COLO829 (cell line): ENCODE measurements at places on chromosomes 2 and 18.

GRCh38 chr2:206392118-206392517 lies 51.2 kb upstream of the ADAM23 start:
- peak; percentile 63 for DNase-seq

- no peak for DNase-seq
These were observed 125.8 kb upstream of the ZNF804A start for GRCh38 chr2:184472481-184472880.

GRCh38 chr2:28430788-28431418 lies 38.2 kb downstream of the FOSL2 start:
- no peak for DNase-seq

- DNase-seq = no peak
These were observed 389.1 kb downstream of the LRRTM1 start for GRCh38 chr2:79915455-79915854.

DNA sequence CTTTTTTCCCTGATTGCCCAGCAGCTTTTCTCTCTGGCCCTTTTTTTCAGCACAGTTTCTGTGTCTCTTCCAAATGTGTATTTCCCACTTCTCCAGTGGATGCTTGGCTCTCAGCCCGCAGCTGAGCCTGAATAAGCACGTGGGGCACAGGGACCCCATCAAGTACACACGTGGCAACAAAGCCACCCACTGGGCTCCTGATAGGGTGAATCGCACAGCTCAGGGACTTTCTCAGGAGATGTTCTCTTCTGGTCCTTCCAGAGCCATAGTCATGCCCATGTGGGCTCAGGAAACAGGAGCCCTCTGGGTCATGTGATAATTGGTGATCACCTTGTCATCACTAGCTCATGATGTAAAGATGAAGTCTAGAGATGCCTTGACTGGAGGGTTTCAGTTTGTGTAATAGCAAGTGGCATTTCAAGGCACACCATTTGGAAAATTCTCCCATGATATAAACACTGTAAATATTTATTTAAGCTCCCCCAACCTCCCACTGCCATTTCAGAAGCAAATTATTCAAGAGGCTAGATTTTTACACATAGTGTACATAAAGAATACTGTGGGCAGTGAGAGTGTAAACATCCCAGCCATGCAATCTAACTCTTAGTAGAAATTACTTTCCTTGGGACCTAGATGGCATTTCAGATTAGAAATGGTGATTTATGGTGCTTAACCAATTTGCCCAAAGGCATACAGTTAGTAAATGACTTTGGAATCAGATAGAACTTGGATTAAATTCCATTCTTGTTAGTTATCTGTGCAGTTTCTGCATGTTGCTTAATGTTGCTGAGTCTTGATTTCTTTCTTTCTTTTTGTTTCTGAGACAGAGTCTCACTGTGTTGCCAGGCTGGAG lies 597.5 kb downstream of the SLC4A3 start:
- peak; percentile 17 for DNase-seq

GRCh38 chr2:216034065-216034464 lies 20.7 kb upstream of the MREG start:
- peak; percentile 84 for DNase-seq

- DNase-seq = no peak
These were observed 8.3 kb downstream of the ASAP2 start for GRCh38 chr2:9214873-9215272.

DNA sequence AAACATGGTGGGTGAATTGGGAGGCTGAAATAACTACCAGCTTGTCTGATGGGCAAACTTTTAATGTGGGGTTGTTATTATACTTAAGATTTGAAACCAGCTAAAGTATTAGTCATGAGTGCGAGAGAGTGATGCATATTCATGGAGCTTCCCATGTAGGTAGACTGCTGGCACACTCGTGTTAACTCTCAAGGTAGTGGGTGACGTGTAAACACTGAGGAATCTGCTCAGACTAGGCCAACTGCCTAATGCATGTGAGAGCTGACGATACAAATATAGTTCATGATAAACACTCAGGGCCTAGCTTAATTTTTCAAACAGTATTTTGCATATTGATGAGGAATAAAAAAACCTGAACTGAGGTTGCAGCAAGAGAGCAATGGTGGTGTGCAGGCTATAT lies 1165.7 kb upstream of the PIK3C3 start:
- no peak for DNase-seq

- DNase-seq = peak; percentile 18
These were observed 88.8 kb upstream of the ASB18 start for GRCh38 chr2:236352761-236353593.

DNA sequence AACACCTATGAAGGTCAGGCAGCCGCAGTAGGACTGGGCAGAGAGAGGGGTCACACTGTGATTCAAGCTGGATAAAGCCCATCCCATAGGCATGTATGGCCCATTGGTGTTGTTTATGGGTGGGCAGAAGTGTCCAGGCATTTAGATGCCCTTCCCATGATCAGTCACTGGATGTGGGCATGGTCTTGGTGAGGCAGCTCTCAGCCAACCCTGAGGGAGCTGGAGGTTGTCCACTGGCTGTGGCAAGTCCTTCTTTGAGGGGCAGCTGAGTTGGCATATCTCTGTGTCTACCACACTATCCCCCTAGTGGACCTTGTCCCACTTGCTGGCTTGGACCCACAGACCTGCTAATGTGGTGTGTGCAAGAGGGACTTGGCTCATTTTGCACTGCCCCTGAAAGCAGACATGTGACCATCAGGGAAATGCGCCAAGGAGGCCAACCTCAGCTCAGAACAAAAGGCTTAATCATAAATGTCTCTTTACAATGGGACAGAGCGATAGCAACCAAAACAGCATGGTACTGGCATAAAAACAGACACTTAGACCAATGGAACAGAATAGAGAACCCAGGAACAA lies 82.0 kb downstream of the TMEM17 start:
- DNase-seq = peak; percentile 32

DNA sequence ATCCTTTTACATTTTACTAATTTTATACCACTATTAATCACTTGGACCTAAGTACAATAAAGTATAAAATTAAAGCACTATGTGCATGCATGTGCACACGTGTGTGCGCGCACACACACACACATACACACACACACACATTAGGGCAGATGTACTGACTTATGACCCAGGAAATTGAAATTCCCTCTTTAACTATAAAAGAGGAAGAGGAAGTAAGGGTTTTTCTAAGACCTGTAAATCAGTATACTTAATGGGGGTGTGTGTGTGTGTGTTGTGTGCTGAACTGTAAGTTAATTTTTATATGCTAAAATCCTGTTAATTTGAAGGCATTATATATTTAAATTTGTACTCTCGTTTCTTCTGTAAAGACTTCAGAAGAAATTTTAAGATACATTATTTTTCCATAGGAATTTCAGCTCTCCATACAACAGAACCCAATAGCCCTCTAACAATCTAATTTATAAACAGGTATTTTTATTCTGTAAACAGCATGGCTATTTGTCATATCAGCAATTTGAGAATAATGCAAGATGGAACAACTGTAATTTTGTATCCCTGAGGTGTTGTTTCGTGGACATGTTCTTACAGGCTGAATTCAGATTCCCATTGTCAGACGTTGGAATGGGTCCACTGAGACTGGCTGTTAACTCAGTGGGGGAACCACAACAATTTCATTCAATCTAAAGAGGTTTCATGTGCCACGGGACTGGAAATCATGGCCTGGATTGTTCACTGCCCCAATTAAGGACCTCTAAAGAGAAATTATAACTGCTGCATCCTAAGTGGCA lies 90.9 kb downstream of the PLA2R1 start:
- DNase-seq = no peak

GRCh38 chr2:154832711-154833110 lies 134.2 kb downstream of the KCNJ3 start:
- no peak for DNase-seq

GRCh38 chr18:5817816-5818215 lies 77.5 kb downstream of the TMEM200C start:
- no peak for DNase-seq

GRCh38 chr2:238899386-238899785 lies 51.5 kb downstream of the TWIST2 start:
- DNase-seq = no peak

- DNase-seq = no peak
These were observed 90.9 kb upstream of the SMAD7 start for GRCh38 chr18:49041435-49042245.

GRCh38 chr2:191311627-191312026 lies 66.4 kb downstream of the MYO1B start:
- DNase-seq = peak; percentile 11

GRCh38 chr2:112920923-112921532 lies 10.1 kb downstream of the IL37 start:
- peak; percentile 92 for DNase-seq
